ENCODE measurements at places on chromosomes 16 and 17.

DNA sequence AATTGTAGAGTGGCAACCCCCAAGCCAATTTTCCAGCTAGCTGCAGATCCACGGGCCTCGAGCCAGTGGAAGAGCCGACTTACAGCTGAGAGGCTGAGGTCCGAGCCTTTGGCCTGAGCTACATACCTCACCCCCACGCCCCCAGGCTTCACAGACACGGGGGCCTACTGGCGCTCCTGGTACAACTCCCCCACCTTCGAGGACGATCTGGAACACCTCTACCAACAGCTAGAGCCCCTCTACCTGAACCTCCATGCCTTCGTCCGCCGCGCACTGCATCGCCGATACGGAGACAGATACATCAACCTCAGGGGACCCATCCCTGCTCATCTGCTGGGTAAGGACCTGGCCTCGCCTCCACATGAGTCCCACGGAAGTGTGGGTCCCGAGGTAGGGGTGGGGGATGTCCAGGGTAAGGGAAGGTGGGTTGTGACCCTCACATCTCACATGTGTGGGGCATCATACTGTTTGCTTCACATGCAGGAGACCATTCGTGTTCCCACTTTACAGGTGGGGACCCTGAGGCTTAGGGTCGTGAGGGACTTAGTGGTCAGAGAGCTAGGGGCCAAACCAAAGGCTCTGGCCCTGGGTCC is 3.4 kb downstream of the ACE start:
- no peak for DNase-seq
- H3K4me3 ChIP-seq: no peak overlapping the region
- H3K4me1 ChIP-seq: peaks cover 2% of the 10 kb centered on the region

DNA sequence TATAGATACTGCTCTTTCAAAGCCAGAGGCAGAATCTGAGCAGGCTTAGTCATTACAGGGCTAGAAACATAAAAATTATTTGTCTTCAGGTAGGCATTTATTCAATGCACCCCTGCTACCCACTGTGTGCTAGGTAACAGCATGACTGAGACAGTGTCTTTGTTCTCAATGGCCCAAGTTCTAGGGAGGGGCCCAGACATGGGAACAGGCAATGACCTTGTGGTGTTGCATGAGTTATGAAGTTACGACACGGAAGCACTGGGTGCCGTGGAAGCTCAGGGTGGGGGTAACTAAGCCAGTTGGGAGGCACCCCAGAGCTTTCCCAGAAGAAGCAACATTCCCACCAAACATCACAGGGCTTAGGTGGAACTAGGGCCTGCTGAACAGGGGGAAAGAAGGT is 87.0 kb downstream of the CPPED1 start:
- H3K36me3 ChIP-seq: peaks cover 3% of the 10 kb centered on the region
- DNase-seq: no peak
- no peaks in the 10 kb centered on the region for H3K27me3 ChIP-seq

- H3K36me3 ChIP-seq: no peaks in the 10 kb centered on the region
- H3K4me3 ChIP-seq: peak overlapping the region; percentile 52
- peaks cover 16% of the 10 kb centered on the region for H3K4me1 ChIP-seq
- DNase-seq: peak; percentile 30
These were observed 94.7 kb downstream of the SEC14L1 start for GRCh38 chr17:77235370-77235941.

GRCh38 chr17:59893676-59894100 is 767 bp downstream of the RPS6KB1 start:
- peak overlapping the region; percentile 97 for H3K4me3 ChIP-seq
- H3K4me1 ChIP-seq: peaks cover 25% of the 10 kb centered on the region
- no peaks in the 10 kb centered on the region for H3K27me3 ChIP-seq
- H3K27ac ChIP-seq: peak overlapping the region; percentile 97
- no peak for DNase-seq

DNA sequence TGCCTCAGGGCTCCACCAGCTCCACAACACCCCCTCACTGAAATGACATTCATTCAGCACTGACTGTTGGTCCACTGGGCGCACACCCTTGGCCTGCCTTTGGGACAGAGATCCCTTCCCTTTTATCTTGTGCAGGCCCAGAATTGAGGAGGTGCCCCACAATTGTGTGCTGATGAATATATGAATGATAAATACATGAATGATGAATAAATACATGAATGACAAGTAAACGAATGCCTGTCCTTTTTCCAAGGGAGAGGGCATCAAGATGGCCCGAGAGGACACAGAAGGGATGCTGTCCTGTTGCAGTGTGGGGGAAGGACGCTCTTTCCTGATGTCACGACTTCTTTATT is 5.7 kb downstream of the CCR7 start:
- H3K27ac ChIP-seq: peak overlapping the region; percentile 99
- H3K27me3 ChIP-seq: no peaks in the 10 kb centered on the region
- peak; percentile 6 for DNase-seq
- peak overlapping the region; percentile 95 for H3K4me3 ChIP-seq
- peaks cover 66% of the 10 kb centered on the region for H3K4me1 ChIP-seq

- H3K4me3 ChIP-seq: no peak overlapping the region
- H3K27ac ChIP-seq: no peak overlapping the region
These were observed 59.1 kb downstream of the TIMM22 start for GRCh38 chr17:1055751-1056645.

DNA sequence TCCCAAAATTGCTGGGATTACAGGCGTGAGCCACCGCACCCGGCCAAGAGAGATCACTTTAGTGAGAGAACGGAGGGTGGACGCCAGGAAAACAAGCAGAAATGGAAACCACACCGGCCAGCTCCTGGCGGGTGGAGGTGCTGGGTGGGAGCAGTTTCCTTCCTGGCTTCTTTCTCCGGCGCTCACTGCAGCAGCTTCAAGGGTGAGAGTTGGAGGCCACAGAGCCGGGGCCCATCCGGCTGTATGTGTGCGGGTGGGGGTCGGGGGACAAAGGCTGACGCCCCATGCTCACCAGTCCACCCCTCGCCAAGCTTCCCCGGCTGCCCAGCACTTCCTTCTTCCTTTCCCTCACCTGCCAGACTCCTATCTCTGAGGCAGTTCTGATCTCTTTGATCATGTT is 13.5 kb upstream of the BHLHA9 start:
- H3K4me1 ChIP-seq: peaks cover 17% of the 10 kb centered on the region
- no peaks in the 10 kb centered on the region for H3K36me3 ChIP-seq
- no peak overlapping the region for H3K27ac ChIP-seq
- no peak overlapping the region for H3K4me3 ChIP-seq
- peaks cover 35% of the 10 kb centered on the region for H3K27me3 ChIP-seq
- no peak for DNase-seq

- DNase-seq: no peak
- peaks cover 11% of the 10 kb centered on the region for H3K4me1 ChIP-seq
- H3K27me3 ChIP-seq: peaks cover 47% of the 10 kb centered on the region
These were observed 8.2 kb upstream of the COL1A1 start for GRCh38 chr17:50209472-50210239.

DNA sequence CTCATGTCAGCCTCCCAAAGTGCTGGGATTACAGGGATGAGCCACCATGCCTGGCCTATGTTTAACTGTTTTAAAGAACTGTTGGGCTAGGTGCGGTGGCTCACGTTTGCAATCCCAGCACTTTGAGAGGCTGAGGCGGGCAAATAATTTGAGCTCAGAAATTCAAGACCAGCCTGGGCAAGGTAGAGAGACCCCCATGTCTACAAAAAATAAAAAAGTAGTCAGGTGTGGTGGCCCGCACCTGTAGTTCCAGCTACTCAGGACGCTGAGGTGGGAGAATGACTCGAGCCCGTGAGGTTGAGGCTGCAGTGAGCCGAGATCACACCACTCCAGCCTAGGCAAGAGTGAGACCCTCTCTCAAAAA is 1.9 kb upstream of the ITGAL start:
- no peak for DNase-seq
- peak overlapping the region; percentile 97 for H3K27ac ChIP-seq
- no peaks in the 10 kb centered on the region for H3K27me3 ChIP-seq
- peaks cover 28% of the 10 kb centered on the region for H3K36me3 ChIP-seq
- H3K4me1 ChIP-seq: peaks cover 50% of the 10 kb centered on the region

DNA sequence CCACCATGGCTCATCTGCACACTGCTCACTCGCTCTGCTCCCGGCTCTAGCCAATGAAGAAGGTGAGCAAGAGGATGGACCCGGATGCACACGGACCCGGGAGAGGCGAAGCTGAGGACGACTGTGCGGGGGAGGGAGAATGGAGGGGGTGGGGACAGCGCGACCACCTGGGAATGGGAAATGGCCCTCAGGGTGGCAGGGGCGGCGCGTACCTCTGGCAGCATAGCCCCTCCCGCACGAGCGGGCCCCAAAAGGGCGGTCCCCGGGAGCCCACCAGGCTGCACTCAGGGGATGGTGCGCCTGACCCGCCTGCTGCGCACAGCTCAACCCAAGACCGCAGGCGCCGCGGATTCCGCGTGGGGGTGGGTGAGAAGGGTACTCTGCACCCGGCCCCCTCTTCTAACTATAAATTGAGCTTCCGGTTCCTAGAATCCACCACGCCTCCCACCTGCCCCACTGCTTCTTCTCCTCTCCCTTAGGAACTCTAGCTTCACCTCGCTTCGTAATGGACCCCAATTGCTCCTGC is 6.1 kb downstream of the MT1H start:
- no peaks in the 10 kb centered on the region for H3K36me3 ChIP-seq
- no peak overlapping the region for H3K27ac ChIP-seq
- H3K27me3 ChIP-seq: peaks cover 18% of the 10 kb centered on the region
- no peak for DNase-seq
- H3K4me3 ChIP-seq: peak overlapping the region; percentile 43

GRCh38 chr17:75559958-75560533 is 27.6 kb upstream of the MYO15B start:
- DNase-seq: no peak
- H3K27ac ChIP-seq: no peak overlapping the region
- H3K4me1 ChIP-seq: no peaks in the 10 kb centered on the region
- H3K27me3 ChIP-seq: no peaks in the 10 kb centered on the region
- no peak overlapping the region for H3K4me3 ChIP-seq

DNA sequence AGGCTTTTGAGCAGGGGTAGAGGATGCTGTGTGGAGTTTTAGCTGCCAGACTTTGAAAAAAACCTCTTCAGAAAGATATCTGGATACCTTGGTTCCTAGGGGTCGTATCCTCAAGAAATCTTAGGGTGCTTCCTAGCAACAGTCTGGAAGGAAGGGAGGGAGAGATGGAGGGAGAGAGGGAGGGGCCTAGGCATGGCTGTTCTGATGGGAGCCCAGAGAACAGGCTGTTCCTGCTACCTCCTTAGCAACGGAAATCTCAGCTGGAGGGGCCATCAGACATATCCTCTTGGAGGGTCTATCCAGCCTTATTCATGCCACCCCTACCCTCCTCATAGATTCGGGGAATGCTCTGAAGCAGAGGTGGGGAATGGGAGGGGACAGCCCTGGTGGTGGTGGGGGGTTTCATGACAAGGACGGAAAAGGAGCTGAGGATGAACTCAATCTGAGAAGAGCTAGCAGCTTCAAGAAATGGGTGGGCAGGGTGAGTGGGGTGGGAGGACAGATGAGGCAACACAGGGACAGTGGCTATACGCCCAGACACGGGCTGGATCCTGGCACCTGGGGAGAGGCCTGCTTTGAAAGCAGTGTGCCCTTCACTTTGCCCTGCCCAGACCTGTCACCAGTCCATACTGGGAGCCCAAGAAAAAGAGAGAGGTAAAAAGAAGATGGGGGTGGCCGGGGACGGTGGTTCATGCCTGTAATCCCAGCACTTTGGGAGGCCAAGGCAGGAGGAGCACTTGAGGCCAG is 2.9 kb upstream of the THRA start:
- peaks cover 17% of the 10 kb centered on the region for H3K4me1 ChIP-seq
- no peaks in the 10 kb centered on the region for H3K36me3 ChIP-seq
- H3K27ac ChIP-seq: no peak overlapping the region
- peaks cover 32% of the 10 kb centered on the region for H3K27me3 ChIP-seq
- H3K4me3 ChIP-seq: no peak overlapping the region

GRCh38 chr16:9077091-9077809 is 14.2 kb upstream of the HAPSTR1 start:
- no peak overlapping the region for H3K4me3 ChIP-seq
- DNase-seq: no peak
- H3K4me1 ChIP-seq: peaks cover 39% of the 10 kb centered on the region
- peaks cover 22% of the 10 kb centered on the region for H3K36me3 ChIP-seq

DNA sequence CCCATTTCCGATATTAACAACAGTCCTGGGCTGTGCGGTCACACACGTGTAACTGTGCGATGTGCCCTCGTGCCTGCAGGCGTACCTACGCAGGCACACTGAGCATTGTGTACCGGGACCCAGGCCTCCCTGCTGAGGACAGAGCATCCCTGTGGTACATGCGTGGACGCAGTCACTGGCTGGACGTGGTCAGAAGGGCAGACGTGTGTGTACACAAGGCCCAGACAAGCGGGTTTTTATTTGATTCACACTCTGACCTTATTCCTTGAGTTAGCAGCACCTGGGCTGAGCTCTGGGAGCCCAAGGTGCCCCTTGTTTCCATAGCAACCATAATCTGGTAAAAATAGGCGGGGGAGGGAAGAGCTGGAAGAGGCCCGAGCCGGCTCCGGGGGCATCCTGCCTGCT is 19.5 kb downstream of the RAP1GAP2 start:
- H3K27ac ChIP-seq: no peak overlapping the region
- no peak overlapping the region for H3K4me3 ChIP-seq
- H3K36me3 ChIP-seq: peaks cover 11% of the 10 kb centered on the region
- peaks cover 29% of the 10 kb centered on the region for H3K4me1 ChIP-seq

DNA sequence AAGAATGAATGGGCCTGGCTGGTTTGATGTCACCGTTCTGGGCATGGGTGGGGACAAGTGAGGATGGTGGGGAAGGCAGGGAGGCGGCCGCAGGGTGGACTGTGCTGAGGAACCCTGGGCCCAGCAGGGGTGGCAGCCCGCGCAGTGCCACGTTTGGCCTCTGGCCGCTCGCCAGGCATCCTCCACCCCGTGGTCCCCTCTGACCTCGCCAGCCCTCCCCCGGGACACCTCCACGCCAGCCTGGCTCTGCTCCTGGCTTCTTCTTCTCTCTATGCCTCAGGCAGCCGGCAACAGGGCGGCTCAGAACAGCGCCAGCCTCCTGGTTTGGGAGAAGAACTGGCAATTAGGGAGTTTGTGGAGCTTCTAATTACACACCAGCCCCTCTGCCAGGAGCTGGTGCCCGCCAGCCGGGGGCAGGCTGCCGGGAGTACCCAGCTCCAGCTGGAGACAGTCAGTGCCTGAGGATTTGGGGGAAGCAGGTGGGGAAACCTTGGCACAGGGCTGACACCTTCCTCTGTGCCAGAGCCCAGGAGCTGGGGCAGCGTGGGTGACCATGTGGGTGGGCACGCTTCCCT is 6.5 kb upstream of the SERPINF1 start:
- peaks cover 6% of the 10 kb centered on the region for H3K27me3 ChIP-seq
- DNase-seq: no peak
- no peak overlapping the region for H3K4me3 ChIP-seq
- H3K27ac ChIP-seq: no peak overlapping the region
- no peaks in the 10 kb centered on the region for H3K4me1 ChIP-seq

- DNase-seq: no peak
- H3K4me1 ChIP-seq: peaks cover 27% of the 10 kb centered on the region
- no peak overlapping the region for H3K4me3 ChIP-seq
- no peak overlapping the region for H3K27ac ChIP-seq
- H3K27me3 ChIP-seq: peaks cover under 1% of the 10 kb centered on the region
These were observed 4.6 kb downstream of the RAI1 start for GRCh38 chr17:17685775-17686291.

DNA sequence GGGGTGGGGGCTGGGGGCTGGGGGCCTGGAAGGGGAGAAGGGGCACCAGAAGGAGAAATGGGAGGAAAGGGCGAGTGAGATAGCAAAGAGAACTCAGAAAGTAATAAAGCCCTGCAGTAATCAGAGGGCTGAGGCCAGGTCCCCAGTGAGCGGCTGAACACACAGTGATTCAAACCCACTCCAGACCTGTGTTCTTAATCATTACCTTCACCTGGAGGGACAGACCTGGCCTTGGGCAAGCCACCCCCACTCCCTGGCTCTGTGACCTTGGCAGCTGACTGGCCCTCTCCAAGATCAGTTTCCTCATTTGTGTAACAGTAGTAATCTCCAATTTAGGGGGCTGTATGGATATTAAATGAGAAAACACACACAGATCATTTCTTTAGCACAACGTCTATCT is 150.4 kb downstream of the WWOX start:
- no peaks in the 10 kb centered on the region for H3K4me1 ChIP-seq
- no peak overlapping the region for H3K27ac ChIP-seq
- DNase-seq: no peak

All from activated T-helper 2 cell treated with anti-CD3 and anti-CD28 coated beads, Interferon-gamma antibody, Interleukin-2, Interleukin-4, amounts not matched to agents 10 μg/mL and 5 μg/mL and 100 μg/mL, durations not matched to agents 14 hours and 24 hours and 36 hours (primary cell).